Glutamatergic neuron (in vitro differentiated cells): ENCODE measurements at places on chromosomes 7 and 10.

GRCh38 chr10:98296524-98296923 is 28.5 kb upstream of the LOXL4 start:
- DNase-seq, result no peak

DNA sequence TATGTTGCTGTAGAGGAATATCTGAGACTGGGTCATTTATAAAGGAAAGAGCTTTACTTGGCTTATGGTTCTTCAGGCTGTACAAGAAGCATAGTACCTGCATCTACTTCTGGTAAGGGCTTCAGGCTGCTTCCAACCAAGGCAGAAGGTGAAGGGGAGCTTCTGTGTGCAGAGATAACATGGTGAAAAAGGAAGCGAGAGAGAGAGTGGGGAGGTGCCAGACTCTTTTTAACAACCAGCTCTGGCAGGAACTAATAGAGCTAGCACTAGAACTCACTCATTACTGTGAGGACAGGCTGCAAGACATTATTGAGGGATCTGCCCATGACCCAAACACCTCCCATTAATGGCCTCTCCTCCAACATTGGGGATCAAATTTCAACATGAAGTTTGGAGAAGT is 94.5 kb downstream of the KIF20B start:
- DNase-seq, result no peak

GRCh38 chr10:71347587-71348395 is 28.7 kb downstream of the SLC29A3 start:
- no peak for DNase-seq

- DNase-seq, result no peak
Measured at GRCh38 chr7:37686556-37687345, 3.2 kb downstream of the GPR141 start.

DNA sequence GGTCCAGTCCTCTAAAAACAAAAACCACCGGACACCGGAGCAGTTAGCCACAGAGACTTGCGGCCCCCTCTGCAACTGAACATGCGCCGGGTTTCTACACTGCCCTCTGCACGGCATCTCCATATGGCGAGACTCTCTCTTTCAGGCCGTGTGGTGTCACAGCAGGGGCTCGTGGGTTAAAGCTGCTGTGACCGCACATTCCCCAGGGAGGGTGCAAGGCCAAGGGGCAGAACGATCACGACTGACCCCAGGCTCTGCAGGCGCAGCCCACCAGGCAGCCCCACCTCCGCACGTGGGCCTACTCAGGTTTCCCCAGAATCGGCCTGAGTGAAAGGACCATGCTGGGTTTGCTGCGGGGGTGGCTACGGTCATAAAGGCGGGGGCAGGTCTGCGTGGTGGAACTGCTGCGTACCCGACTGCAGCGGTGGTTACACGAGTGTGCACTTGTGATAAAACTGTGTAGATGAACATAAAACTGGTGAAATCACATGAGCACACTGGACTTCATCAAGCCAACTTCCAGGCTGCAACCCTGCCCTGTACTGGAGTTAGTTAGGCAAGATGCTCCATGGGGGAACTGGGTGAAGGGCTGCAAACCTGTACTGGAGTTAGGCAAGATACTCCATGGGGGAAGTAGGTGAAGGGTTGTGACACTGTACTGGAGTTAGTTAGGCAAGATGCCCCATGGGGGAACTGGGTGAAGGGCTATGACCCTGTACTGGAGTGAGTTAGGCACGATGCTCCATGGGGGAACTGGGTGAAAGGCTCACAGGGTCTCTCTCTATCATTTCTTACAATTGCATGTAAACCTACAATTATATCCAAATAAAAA is 81.4 kb upstream of the PPP2R2D start:
- DNase-seq, result peak; percentile 16
